ENCODE measurements at places on chromosomes 1 and 21.

GRCh38 chr1:43878440-43878839, 55.2 kb upstream of the ARTN start:
- DNase-seq: no peak

GRCh38 chr1:58460469-58460868, 86.1 kb downstream of the OMA1 start:
- no peak for DNase-seq

GRCh38 chr1:115184951-115185331, 95.6 kb upstream of the TSPAN2 start:
- no peak for DNase-seq

- DNase-seq: no peak
Observed at GRCh38 chr1:236472850-236473788, 50.7 kb upstream of the LGALS8 start.

DNA sequence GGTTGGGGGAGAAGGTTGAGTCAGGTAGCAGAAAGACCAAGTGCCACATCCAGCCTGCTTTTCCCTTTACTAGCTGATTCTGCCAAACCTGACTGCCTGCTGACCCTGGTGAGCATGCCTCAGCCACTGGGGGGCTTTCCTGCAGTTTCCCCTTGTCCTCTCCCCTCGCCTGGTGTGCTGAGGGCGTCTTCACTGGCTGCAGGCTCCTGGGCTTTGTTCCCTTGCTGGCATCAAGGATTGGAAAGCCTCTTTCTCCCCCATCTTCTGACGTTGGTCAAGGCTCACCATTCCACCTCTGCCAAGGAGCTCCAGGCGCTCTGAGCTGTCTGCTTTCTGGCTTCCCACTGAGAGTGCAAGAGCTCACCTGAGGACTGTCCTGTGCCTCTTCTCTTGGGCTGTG, 28.4 kb downstream of the MAN1C1 start:
- no peak for DNase-seq

- DNase-seq: no peak
Observed at GRCh38 chr1:36625935-36626310, 143.2 kb upstream of the CSF3R start.

DNA sequence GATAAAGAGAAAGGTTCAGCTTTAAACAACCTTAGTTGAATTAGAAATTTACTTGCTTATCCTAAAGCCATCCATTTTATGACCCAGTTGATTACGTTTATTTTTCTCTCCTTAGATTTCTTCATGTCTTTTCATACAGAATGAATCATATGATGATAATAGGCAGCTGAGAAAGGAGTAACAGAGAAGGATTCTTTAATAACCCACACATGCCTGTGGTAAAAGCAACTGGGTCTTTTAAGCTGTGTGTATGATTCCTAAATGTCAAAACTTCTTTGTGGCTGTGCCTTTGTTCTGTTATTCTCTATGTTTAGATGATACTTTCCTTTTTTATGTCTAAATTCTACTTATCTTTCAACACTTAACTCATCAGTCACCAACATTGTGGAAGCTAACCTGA, 626.5 kb downstream of the NCAM2 start:
- DNase-seq: no peak

- DNase-seq: no peak
Observed at GRCh38 chr1:243514927-243515326, 259.1 kb downstream of the SDCCAG8 start.

- no peak for DNase-seq
Observed at GRCh38 chr1:29249951-29250581, 13.7 kb downstream of the PTPRU start.

GRCh38 chr1:110211496-110212168, 1.5 kb downstream of the KCNC4 start:
- DNase-seq: no peak

DNA sequence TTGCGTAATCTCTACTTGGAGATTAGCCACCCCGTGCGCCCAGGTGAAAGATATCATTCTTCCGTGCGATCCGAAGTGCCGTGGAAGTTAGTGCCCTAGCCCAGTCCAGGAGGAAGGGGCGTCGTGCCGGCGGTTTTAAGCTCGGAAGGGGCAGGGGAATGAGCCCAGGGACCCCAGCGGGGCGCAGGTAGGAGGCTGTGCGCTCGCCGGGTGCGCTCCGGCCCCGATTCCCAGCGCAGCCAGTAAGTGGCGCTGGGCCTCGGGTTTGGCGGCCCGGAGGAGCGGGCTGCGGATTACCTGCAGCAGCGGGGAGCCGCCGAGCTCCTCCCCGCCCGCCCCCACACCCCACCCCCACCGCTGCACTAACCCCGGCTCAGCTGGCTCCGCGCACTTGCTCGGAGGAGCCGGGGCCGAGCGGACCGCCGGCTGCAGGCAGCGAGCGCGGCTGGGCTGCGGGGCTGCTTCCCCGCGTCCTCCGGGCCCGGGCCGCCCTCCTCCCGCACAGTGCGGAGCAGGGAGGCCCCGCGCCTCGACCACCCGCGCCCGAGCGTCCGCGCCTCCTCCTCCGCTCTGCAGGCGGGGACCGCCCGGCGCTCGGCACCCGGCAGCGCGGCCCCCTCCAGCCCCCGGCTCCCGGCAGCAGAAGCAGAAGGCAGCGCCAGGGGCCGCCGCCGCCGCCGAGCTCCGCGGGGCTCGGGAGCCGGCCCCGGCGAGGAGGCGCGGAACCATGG, at the start of gene RYR2:
TSS of gene RYR2 (plus strand) at position 390 of the 731 bp plus-strand sequence. CDS start at position 728, 338 bp downstream.
- DNase-seq: no peak

GRCh38 chr1:67174716-67175284, 8.5 kb downstream of the IL23R start:
- DNase-seq: no peak
